Mesendoderm (in vitro differentiated cells): ENCODE measurements at places on chromosomes 7 and 10.

DNA sequence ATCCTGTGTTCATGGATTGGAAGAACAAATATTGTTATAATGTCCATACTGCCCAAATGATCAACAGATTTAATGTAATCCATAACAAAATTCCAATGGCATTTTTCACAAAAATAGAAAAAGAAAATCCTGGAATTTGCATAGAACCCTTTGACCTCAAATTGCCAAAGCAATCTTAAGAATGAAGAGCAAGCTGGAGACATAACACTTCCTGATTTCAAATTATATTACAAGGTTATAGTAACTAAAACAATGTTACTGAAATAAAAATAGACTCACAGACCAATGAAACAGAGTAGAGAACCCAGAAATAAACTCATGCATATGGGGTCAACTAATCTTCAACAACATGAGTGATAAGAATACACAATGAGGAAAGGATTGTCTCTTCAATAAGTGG, 302.5 kb downstream of the PHTF2 start:
- no peak for DNase-seq

DNA sequence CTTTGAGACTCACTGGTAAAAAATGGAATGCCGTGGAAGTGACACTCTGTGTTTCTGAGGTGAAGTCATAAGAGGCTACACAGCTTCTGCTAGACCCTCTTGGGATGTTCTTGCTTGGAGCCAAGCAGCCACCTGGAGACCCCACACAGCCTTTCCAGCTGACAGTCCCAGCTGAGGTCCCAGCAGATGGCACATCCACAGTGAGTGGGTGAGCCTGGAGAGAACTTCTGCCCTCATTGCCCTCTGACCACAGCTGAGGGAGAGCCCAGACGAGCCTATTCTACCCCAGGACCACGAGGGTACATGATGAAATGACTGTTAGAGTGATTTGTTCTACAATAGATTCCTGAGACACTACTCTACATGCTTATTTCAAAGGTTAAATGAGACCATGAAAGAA, 44.3 kb downstream of the CXCL12 start:
- no peak for DNase-seq

GRCh38 chr10:123433539-123433938, 232.6 kb upstream of the GPR26 start:
- DNase-seq: no peak

DNA sequence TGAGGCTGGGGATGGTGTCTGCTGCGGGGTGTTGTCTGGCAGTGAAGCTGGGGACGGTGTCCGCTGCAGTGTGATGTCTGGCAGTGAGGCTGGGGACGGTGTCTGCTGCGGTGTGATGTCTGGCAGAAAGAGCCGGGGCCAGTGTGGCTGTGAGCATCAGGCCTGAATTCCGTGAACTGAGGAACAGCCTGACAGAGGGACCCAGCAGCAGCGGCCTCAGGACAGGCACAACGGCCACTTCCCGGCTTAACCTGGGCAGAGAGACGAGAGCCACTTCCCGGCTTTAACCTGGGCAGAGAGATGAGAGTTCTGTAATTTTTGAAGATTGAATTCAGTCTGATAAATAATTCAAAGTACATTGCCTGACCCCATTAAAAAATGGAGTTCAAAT, 321.2 kb downstream of the PTPRN2 start:
- DNase-seq: peak; percentile 3

GRCh38 chr7:66279912-66280311, 74.8 kb downstream of the TPST1 start:
- no peak for DNase-seq

DNA sequence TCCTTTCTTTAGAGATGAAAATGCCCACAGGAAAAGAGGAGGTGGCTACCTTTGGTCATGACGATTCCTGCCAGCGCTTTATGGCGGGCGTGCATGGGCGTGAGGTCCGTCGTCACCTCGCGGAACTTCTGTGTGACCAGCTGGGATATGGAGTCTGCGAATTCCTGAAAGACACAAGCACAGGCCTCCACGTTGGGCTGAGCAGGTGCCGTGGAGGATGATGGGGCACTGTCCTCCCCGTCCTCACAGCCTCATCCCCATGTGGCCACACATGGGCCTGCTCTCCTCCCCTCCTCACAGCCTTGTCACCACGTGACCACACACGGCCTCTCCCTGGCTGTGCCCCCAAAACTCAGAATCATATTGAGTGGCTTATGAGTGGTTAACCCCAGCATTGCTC, 214.7 kb downstream of the WDR37 start:
- no peak for DNase-seq

DNA sequence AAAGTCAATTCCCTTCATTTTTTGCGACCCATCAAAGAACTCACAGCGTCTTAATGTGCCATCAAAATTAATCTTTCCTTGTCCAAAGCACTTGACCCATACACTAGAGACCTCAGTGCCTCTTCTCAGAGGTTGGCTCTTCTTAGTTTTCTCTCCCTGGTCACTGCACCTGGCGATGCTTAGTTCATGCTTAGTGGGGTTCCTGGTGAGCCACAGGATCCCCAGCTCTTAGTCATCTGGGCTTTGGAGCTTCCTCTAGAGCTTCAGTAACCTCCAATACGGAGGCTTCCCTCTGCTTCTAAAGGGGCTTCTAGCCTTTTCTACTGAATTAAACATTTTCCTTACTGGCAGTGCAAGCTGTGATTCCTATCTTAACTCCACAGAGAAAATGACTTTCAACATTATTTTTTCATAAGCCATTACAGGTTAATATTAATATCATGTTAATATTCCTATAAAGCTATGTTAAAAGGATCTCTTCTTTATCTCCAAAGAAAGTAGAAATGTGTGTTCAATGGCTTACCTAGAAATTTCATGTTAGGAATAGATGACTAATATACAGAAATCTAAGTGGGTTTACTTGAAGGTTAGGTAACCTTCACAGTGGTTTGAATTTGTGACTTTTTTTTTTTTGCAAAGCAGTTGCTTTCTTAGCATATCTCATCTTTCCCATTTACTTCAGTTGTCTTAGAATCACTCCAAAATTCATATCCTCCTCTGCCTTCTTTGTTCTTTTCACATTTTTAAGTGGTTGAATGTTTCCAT, 295.2 kb downstream of the CAMK1D start:
- DNase-seq: no peak

- DNase-seq: peak; percentile 66
These were observed 300.5 kb downstream of the KLF6 start for GRCh38 chr10:3484306-3485056.

- no peak for DNase-seq
These were observed 355.1 kb upstream of the MKI67 start for GRCh38 chr10:128481152-128481840.

DNA sequence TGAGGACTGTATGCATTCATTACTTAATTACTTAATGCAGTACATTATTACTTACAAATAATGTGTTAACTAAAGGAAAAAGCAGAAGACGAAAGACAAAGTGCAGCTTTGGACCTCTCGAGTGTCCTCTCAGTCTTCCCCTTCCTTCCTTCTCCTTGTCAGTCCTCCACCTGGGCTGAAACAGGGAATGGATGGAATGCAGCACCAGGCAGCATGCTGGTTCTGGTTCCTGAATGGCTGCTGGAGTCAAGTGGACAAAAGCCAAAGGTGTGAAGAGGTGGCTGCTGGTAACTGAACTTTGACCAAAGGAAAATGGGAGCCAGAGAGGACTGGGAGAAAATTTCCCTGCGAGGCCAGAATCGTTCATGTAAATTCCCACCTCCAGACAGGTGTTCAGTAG, 179.5 kb downstream of the GPAM start:
- DNase-seq: peak; percentile 72

GRCh38 chr10:112587729-112588128, 140.7 kb downstream of the VTI1A start:
- peak; percentile 36 for DNase-seq

- no peak for DNase-seq
These were observed 110.6 kb downstream of the OAT start for GRCh38 chr10:124308056-124308645.

DNA sequence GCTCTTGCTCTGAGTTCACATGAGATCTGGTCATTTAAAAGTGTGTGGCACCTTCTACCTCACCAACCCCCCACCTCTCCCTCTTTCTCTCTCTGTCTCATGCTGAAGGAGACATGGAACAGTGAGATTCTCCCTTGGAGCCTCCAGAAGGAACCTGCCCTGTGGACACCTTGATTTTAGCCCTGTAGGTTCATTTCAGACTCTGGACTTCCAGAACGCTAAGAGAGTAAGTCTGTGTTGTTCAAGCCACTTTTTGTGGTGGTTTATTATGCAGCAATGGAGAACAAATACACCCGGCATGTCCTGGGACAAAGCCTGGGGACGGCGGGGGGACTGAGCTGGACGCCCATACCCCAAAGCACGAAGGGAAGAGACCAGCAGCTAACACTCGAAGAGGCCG, 20.7 kb upstream of the GIMAP8 start:
- DNase-seq: no peak

DNA sequence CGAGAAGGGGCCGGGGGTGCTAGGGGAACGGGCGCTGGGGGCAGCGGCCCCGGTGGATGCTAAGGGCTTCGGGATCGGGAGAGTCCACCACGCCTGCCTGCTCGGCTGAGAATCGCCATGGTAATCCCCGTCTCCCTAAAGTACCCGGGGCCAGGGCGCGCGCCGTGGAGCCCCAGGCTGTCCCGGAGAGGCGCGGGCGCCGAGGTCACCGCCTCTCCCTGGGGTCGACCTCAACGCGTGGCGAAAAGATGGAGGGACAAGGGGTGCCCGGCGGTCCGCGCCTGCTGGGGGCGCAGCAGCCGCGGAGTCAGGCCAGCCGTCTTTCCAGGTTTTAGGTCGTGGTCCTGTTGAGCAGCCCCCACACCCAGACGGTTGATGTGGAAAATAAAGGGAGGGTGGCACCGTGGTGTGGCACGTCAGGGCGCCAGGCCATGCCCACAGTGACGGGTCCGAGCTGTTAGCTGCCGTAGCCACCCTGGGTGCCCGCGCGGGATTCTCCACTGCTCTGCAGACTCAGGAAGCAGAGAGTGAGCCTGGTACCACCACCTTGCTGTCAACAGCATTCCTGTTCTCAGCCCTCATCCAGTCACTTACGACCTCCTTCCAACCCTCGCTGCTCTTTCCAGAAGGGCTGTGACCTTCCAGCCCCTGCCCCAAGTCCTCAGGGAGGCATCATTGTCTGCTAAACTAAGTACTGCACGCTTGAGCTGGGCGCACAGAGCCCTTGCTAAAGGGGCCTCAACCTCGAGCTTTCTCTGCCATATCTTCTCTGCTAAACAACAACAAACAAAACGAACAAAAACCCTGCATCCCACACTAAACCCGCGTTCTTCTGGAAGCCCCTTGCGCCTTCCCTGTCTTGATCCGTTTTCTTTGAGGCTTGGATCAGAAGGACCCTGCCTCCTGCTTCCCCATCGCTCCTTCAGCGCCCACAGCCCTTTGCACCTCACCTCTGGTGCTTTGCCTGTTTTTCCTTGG, 666 bp downstream of the SMKR1 start:
- peak; percentile 63 for DNase-seq

DNA sequence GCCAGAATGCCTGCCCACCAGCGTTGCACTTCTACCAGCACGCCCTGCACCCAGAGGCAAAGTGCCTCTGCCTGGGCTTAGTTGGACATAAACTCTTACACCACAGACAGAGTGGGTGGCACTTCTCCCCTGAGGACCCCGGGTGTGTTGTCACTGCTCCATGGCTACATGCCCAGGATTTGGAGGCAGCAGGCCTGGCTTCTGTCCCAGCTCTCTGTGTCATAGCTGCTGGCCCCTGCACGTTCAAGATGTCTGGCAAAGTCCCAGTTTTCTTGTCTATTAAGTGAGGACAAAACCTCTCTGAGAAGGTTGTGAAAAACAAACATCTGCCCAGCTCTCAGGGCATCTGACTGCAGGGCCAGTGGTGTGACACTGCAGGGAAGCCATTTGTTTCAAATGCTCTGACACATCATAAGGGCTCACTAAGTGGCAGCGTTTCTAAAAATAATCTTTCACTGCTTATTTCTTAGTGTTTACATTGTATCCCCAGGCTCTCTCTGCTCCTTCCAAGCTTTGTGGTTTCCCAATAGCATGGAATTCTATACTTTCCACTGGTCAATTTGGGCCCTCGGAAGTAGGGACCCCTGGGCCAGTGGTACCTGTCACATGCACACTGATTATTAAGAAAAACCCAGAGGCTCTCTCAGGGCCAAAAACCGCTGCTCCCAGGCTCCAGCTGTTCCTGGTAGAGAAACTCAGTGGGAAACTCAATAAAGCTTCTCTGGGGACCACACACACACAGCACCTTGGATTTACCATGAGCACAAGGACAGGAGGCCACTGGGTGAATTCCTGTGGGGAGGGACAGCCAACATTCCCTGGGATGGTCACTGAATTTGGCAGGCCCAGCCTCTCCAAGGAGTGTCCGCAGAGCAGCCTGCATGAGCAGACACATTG, 86.2 kb upstream of the ANLN start:
- no peak for DNase-seq

GRCh38 chr7:50088463-50089129, 4.5 kb downstream of the ZPBP start:
- DNase-seq: no peak

DNA sequence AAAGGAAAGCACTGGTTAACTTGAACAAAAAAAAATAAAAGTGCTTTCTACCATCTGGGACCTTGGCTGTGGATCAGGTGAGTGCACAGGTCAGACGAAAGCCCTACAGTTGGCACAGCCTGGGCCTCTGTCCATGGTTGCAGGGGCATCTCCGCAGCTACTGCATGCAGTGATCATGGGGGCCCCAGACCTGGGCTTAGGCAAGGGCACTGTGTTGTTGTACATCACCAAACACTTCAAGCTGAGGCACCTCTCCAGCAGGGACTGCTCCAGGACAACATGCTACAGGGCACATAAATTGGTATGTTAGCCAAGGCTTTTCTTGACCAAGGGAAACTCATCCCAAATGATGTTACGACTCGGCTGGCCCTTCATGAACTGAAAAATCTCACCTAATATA, 23.5 kb downstream of the KLHL7 start:
- DNase-seq: no peak

DNA sequence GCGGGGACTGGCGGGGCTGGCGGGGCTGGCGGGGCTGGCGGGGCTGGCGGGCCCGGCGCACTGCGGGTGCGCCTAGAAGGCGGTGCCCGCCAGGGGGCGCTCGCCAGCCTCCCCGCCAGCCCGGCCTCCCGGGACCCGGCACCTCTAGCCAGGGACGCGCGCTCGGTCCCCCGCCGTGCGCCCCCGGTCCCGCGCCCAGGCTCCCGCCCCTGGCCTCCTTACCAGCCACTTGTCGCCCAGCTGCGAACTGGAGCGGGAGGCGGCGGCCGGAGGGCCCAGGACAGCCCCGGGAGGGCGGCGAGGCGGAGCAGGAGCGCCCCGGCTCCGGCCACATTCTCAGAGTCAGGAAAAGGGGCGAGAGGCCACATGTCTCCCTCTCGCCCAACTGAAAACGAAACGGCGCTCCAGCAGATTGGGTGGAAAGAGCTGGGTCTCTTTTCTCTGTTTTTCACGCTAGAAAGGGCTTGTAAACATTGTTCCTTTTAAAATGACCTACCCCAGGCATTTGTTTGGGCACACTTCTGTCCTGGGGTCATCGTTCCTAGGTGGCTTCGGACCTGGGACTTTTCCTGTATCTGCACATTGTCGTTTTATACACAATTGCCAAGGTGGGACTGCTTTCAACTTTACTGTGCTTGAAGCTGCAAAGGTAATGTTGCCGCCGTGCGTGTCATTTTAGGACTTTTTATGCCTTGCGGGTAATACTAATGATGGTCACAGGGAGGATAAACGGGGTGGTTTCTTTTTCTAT, 378 bp upstream of the PRKCQ start:
- peak; percentile 83 for DNase-seq
